Left lung (tissue), 14 donors: ENCODE measurements at places on chromosomes 1 and 21. TPM values are rescaled to one million over a fixed set of nuclear protein-coding genes. Genes with fewer than 3 reads are reported as not detected.

DNA sequence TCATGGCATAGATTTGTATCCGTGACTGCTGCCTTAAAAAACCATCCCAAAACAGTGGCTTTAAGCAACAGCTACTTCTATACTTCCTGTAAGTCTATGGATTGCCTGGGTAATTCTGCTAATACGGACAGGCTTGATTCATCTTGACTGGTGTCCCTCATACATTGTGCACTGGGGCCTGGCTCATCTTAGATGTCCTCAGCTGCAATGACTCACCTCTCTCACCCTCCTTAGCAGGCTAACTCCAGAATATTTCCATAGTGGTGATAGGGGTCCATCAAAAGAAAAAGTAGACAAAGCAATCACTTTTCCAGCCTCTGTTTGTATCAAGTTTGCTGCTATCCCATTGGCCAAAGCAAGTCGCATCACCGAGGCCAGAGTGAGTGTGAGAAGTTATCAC is 409.1 kb upstream of the KAZN start:
- no peak for DNase-seq

DNA sequence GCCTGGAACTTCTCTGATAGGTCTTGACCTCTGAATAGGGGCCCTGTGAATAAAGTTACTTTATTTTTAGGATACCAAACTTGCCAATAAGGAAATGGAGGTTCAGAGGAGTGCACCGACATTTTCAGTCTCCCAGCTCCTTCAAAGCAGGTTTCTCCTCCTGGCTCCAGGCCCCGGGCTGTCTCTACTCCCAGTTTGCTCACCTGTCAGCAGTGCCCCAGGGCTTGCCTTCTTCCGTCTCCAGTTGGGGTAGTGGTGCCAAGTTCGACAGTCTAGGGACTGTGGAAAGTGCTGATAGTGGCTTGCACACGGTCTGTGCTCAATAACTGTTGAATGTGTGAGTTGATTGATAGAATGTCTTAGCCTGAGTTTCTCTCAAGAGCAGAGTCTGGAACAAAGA is 149.2 kb downstream of the ACTL8 start:
- no peak for DNase-seq

GRCh38 chr1:67307251-67308060 is at the start of gene IL12RB2:
Gene IL12RB2, plus strand, starts transcription at chr1:67307873. Its CDS starts 12,496 bp downstream, at chr1:67320369.
- DNase-seq = no peak

GRCh38 chr1:143652744-143653428 is 318.9 kb downstream of the FAM72C start:
- no peak for DNase-seq

DNA sequence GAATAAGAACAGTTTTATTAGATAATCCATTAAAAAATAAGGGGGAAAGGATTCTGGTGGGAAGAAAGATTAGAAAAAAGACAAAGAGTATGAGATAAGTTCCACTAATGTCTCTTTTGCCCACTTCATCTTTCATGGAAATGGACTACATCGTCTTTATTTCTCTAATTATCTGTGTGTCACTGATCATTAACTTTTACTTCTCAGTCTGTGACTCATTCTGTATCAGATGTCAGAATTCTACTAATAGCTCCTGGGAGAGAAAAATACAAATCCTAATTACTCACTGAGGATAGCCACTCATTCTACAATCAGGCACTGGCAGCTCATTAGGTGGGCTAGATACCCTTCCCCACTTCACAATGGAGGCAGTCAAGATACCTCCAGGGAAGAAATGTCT is 41.7 kb downstream of the ILDR2 start:
- DNase-seq = no peak

GRCh38 chr1:167627615-167627864 is 2.5 kb upstream of the RCSD1 start:
- no peak for DNase-seq

- no peak for DNase-seq
Observed at GRCh38 chr1:98157524-98158313, 236.9 kb upstream of the DPYD start.

DNA sequence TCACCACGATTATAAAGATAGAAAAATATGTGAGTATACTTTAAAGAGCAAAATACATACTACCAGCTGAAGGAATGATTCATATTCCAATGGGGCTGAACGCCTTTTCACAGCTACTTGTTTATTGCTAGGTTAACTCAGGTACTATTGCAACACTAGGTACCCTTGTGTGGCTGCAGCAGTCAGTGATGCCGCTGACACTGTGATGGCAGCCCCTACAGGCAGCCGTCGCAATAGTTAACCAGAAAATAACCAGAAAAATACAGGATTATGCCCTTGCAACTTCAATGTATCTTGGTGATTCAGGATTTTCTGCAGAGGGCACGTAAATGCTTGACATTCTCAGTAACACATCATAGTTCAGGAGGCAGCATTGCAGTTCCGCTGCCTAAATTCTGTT is 1.6 kb upstream of the MARK1 start:
- DNase-seq = no peak

DNA sequence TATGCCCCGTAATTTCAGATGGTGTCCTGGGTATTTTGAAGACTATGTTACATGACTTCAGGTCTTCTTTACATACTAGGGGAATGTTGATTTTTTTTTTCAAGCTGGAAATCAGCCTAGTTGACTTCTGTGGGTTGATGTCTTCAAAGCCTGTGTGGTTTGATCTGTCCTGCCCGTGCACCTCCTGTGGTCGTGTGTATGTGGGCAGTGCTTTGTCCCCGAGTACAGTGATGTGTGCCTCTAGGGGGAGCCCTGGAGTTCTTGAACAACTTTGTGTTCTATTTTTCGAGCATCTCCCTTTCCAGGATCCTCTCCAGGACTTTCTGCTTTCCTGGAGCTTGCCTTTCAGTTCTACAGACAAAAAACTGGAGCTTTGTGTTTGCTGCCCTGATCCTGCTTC is 28.9 kb downstream of the OBSCN start:
- no peak for DNase-seq

GRCh38 chr1:191101960-191102359 is 624.3 kb upstream of the BRINP3 start:
- no peak for DNase-seq

- no peak for DNase-seq
Observed at GRCh38 chr1:96782856-96783255, 61.3 kb downstream of the PTBP2 start.

DNA sequence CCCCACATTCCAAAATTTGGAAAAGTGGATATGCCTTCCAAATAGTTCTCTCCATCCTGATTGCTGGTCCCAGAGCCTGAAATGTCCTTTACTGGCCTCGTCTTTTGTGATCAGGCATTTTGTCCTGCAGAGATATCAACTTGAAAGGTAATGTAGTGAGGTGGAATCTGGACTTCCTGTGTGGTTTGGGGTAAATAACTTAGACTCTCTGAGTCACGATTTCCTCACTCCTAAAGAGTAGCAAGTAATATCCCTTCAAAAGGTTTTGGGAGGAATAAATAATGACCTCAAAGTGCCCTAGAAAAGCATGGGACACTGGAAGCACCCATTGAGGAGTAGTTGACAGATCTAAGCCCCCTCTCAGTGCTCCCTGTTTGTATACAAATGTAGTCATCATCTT is 426.6 kb downstream of the OMA1 start:
- DNase-seq = no peak

- no peak for DNase-seq
Observed at GRCh38 chr1:42690477-42691156, 8.4 kb downstream of the YBX1 start.

GRCh38 chr1:173474097-173474779 is 2.9 kb upstream of the PRDX6 start:
- DNase-seq = no peak

DNA sequence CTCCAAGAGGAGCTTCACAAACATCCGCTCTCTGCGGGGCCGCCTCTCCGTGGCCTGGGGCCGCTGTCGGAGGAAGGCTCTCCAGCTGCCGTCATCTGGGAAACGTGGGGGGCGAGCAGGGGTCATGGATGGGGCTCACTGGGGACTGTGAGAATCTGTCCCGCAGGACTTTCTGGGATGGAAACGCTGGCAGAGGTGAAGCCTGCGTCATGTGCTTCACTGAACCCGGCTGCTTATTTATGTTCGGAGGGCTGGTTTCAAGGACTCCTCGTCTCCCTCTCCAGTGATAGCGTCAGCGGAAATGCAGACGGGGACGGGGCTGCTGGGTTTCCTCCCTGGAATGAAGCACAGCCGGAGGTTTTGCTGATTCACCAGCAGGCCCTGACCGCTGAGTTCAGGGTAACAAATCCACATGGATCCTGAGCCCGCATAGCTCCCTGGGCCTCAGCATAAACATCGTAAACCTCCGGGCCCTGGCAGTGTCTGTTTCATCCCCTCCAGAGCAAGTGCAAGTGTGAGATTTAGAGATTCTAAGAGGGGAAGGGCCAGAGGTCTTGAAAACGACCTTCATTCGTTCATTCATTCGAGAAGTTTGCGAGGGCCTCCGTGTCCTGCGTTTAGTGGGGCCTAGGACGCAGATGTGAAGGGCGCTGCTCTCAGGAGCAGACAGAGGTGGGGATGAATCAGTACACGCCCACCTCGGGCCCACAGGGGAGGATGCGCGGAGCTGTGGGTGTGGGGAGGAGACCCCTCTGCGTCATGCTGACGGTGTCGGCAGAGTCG is 7.0 kb upstream of the POFUT2 start:
- DNase-seq = peak; percentile 73

- DNase-seq = no peak
Observed at GRCh38 chr21:38670861-38671260, 134.9 kb upstream of the ETS2 start.

GRCh38 chr1:233998456-233998855 is 94.0 kb downstream of the SLC35F3 start:
- no peak for DNase-seq

- no peak for DNase-seq
Observed at GRCh38 chr1:208183977-208184911, 59.9 kb downstream of the PLXNA2 start.

- peak; percentile 78 for DNase-seq
Observed at GRCh38 chr1:156146020-156146768, 7.2 kb upstream of the SEMA4A start.

DNA sequence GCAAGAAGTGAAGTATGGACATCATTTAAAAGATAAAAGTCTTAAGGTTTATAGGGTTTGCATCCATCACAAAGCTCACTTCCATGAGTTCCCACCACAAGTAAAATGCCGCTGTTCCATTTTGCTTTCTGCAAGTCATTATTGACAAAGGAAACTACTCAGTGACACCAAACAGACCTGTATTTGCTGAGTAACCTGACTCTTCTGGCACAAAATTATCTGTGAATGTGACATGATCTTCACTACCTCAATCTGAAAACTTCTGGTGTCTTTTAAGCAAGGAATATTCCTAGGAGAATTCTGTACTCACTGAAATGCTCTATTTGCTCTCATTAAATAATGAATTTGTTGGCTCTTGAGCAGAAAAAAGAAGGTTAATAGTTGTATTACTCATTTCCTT is 1077.4 kb upstream of the ADGRL4 start:
- no peak for DNase-seq

Gene TTC4
- 15.0 TPM for total RNA-seq

Gene IL23R
- total RNA-seq = 0.31 TPM

Gene IGSF21
- total RNA-seq = 1.2 TPM

Gene HJV
- not detected for total RNA-seq

Gene EXO1
- 5.6 TPM for total RNA-seq

Gene SNAPIN
- total RNA-seq = 35.5 TPM

Gene SPOCD1
- 7.8 TPM for total RNA-seq

Gene FCER1G
- 329 TPM for total RNA-seq

Gene KRTAP21-2
- total RNA-seq = not detected

Gene DENND2D
- 78.8 TPM for total RNA-seq
